HuH-7.5 (cell line): ENCODE measurements at places on chromosomes 2 and 18.

DNA sequence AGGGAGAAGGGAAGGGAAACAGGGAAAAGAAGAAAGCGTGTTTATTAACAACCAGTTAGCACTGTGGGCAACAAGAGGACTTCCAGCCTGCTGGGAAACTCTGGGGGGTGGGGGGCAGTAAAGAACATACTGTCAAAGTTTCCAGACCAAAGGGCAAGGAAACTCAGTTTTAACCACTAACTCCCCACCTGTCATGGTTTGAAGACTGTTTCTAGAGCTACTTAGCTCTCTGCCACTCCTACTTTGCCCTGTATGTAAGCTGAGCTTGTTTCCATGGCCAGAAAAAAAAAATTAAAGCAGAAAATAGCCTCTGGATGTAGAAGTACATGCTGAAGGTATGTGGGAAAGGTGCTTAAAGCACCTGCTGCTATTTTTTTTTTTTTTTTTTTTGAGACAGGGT, 11.0 kb upstream of the PTPN2 start:
- DNase-seq = no peak

DNA sequence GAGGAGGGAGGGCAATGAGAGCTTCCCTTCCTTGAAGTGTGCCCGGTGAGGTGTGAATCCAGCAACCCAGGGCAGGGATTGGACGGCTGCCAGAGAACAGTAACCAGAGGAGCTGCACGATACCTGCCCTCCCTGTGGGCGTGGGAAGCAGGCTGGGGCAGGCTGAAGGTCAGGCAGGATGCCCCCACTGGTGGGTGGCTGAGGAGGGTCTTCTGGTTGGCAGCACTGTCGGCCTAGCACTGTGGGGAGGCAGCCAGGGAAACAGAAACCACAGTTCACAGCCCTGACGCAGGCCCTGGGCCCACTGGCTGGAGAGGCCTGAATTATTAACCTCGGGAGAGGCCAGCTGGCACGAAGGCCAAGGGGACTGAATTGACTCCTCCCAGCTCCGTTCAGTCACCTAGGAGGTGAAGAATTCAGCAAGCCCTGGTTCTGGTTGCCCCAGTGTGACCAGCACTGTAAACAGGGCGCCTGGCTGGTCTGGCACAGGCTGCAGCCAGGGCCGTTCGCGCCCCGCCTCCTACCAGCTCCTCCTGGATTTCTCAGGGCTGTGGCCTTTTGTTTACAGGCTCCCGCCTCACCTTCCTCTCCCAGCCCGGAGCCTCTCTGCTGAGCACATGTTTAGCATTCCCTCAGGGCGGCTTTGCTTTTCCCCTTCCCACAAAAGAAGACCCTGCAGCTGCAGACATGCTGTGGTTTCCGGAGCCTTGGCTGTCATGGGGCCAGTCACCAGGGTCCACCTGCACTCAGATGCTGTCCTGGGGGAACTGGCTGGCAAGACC, 97.8 kb downstream of the B3GNT2 start:
- no peak for DNase-seq

DNA sequence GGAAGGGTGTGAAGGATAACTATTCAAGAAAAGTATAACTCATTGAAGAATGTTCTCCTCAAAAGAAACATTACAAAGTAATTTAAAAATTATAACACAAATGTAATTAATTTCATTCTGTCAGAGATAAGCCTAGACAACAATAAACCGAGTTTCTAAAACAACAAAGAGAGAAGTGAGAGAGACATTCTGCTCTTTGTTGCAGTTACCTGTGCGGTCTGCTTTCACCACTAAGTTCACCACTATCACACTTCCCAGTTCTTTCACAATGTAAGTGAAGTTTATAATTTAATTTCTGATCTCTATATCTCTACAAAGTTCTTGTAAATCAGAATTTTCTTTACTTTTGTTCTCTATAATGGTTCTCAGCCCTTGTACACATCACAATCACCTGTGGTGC, 76.3 kb upstream of the FRZB start:
- DNase-seq = no peak

GRCh38 chr2:231687133-231687852, 21.0 kb upstream of the PTMA start:
- peak; percentile 91 for DNase-seq

- DNase-seq = no peak
These were observed 536.7 kb downstream of the TNS1 start for GRCh38 chr2:217466104-217466503.

DNA sequence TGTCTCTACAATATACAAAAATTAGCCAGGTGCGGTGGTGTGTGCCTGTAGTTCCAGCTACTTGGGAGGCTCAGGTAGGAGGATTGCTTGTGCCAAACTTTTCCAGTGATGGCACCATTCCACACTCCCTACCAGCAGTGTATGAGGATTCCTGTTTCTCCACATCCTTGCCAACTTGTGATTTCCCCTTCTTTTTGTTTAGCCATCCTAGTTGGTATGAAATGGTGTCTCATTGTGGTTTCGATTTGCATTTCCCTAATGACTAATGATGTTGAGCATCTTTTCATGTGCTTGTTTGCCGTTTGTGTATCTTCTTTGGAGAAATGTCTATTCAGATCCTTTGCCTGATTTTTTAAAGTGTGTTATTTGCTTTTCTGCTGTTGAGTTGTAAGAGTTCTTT, 41.0 kb downstream of the EPB41L5 start:
- DNase-seq = no peak

GRCh38 chr2:226903179-226903578, 67.3 kb downstream of the RHBDD1 start:
- DNase-seq = no peak

GRCh38 chr2:238596571-238597551, 170.1 kb downstream of the ASB1 start:
- no peak for DNase-seq
